ENCODE measurements at places on chromosomes 16 and 17.

DNA sequence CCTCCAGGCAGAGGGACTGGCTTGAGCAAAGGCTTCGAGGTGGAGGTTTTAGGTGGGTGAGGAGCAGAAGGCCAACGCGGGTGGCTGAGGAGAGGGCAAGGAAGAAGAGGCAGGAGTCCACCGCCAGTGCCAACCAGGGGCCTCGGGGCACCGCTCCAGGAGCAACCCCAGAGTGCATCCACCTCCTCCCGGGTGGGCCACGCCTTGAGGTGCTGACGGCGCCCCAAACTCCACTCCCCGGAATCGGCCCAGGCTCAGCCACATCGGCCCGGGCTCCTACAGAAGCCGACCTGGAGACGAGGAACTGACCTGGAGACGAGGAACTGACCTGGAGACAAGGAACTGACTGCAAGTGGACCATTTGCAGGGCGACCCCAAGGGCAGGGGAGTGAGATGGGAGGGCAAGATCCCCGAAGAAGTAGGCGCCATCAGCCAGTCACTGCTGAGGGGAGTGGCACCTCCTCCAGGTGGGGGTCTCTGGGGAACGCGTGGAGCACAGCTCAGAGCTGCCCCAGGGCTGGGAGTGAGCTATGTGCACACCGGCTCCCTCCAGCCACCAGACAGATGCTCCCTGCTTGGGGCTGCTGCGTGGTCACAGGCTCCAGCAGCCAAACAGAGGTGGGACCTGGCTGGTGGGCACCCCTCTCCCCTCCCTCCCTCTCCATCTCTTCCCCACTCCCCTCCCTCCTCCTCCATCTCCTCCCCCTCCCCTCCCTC is 29.2 kb upstream of the CBFA2T3 start:
- DNase-seq, result no peak

- DNase-seq, result no peak
Measured at GRCh38 chr16:83328936-83329335, 478.8 kb upstream of the HSBP1 start.

- DNase-seq, result no peak
Measured at GRCh38 chr16:85615014-85615851, 2.1 kb downstream of the GSE1 start.

GRCh38 chr17:45777388-45777787 is 6.7 kb upstream of the CRHR1 start:
- DNase-seq, result no peak

GRCh38 chr17:50923611-50924010 is 57.5 kb upstream of the TOB1 start:
- DNase-seq, result no peak

- DNase-seq, result no peak
Measured at GRCh38 chr17:2338315-2338657, 985 bp downstream of the SGSM2 start.

DNA sequence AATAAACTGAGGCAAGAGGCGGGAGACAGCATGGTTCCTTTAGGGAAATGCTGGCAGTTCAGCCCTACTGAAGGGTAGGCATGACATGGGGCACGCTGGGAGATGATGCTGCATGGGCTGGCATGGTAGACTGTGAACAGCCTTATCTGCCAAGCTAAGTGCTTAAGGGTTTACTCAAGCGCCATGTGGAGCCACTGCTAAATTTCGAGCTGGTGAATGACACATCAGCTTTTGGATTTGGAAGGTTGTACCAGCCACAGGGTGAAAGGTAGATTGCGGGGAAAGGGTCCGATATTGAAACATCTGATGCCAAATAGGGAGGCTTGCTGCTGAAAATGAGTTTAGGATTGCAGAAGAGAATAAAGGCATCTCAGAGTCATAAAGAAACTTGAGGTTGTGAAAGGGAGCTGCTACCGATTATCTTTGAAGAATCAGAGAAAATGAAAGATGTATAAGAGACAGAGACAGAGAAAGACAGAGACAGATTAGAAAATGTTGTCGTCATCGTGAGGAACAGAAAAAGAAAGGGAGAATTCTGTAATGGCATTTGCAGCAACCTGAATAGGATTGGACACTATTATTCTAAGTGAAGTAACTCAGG is 16.3 kb downstream of the PIK3R5 start:
- DNase-seq, result no peak

DNA sequence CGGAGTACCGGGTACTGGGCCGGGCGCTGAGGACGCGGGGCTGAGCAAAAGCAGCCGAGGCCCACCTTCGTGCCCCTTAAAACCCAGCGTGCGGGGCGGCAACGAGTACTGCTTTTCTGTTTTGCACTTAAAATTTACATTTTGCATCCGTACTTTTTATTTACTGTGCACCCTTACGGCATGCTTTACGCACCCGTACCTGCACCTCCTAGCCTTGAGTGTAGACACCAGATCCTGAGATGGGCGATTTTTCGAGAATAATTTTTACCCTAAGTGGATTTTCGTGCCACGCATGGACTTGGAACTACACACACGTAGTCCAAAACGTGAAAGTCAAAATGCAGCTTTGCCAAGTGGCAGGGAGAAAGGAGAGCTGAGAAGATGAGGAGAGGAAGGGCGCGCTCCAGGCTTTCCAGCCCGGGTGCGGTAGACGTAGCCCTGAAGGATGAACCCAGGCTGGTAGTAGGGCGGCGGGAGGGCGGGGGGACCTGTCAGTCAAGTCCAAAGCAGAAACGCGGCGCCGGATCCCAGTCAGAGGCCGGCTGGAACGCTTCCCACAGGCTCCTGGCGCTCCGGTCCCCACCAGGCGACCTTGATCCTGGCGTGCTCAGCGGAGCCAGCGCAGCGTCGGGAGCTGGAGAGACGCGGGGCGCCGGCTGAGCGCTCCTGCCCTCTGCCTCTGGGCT is 1.2 kb upstream of the CBLN1 start:
- no peak for DNase-seq

DNA sequence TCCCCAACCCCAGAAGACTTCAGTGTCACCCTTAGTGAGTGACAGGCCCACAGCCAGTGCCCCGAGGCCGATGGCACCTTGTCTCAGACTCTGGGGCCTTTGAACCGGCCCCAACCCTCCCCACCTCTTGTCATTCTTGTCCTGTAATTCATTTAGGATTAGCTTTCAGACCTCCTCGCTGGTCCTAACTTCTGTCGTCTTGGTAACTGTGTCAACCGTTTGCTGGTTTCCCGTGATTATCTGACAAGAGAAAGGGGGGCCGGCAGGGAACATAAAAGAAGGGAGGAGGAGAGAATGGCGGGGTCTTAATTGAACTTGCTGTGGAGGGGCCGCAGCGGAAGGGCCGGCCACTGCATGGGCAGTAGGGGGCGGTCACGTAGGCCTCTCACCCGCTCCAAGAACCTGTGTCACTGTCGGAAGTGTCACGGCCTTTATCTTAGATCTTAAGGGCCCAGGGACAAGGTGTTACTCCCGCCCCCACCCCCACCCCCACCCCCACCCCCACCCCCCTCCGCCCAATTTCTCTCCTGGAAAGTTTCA is 46.5 kb upstream of the GSE1 start:
- no peak for DNase-seq
